RWPE1 (cell line): ENCODE measurements at places on chromosomes 1 and 21.

GRCh38 chr1:155008015-155008941 is 5.7 kb downstream of the ZBTB7B start:
- DNase-seq, result no peak

- no peak for DNase-seq
Measured at GRCh38 chr1:160494620-160495019, 28.4 kb downstream of the SLAMF6 start.

- no peak for DNase-seq
Measured at GRCh38 chr1:248140846-248141245, 4.1 kb upstream of the OR2M5 start.

DNA sequence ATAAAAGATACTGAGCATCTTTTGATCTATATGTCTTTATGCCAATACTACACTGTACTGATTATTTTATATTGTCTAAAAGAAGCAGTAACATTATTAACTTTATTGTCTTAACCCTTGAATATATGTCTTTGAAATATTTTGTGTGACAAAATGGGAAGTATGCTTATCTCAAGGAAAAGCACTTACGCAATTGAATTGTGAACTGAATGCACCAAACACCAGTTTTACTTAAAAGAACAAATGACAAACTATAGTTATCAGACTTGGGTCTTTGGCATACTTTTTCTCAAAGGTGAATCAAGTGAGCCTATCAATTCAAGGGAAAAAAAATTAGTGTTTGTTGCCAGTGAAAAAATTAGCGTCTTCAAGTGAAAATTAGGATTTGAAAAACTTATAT is 9.2 kb upstream of the SLC6A9 start:
- DNase-seq, result no peak

GRCh38 chr1:244254467-244254866 is 197.2 kb downstream of the ADSS2 start:
- no peak for DNase-seq

GRCh38 chr1:54315099-54315498 is 91.1 kb downstream of the SSBP3 start:
- DNase-seq, result no peak
